ENCODE measurements at places on chromosomes 2 and 18.

- no peak overlapping the region for H3K4me3 ChIP-seq
- no peak overlapping the region for H3K27ac ChIP-seq
- H3K27me3 ChIP-seq = no peaks in the 10 kb centered on the region
These were observed 91.1 kb upstream of the SKOR2 start for GRCh38 chr18:47342566-47342965.

GRCh38 chr2:26697425-26697824, 4.9 kb downstream of the KCNK3 start:
- no peak overlapping the region for H3K4me3 ChIP-seq
- H3K4me1 ChIP-seq = peaks cover 4% of the 10 kb centered on the region
- DNase-seq = no peak
- H3K27me3 ChIP-seq = peaks cover 24% of the 10 kb centered on the region

DNA sequence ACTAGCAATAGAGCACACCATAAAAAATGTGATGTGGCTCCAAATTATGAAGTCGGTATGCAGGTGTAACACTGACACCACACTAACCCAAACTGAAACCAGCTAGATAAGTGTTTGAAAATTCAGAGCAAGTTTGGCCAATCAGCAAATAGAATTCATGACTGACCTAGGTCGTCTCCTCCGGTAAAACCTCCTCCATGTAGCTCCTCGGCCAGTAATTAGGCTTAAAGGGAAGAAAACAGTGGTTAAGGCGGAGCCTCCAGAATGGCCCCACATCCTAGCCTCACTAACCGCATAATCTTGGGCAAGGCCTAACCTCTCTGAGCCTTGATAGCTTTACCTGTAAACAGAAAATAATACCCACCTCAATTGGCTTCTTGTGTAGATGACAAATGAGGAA, 30.1 kb downstream of the C1D start:
- no peaks in the 10 kb centered on the region for H3K4me1 ChIP-seq
- no peaks in the 10 kb centered on the region for H3K36me3 ChIP-seq
- no peak overlapping the region for H3K27ac ChIP-seq
- H3K4me3 ChIP-seq = no peak overlapping the region
- no peaks in the 10 kb centered on the region for H3K27me3 ChIP-seq
- DNase-seq = no peak

DNA sequence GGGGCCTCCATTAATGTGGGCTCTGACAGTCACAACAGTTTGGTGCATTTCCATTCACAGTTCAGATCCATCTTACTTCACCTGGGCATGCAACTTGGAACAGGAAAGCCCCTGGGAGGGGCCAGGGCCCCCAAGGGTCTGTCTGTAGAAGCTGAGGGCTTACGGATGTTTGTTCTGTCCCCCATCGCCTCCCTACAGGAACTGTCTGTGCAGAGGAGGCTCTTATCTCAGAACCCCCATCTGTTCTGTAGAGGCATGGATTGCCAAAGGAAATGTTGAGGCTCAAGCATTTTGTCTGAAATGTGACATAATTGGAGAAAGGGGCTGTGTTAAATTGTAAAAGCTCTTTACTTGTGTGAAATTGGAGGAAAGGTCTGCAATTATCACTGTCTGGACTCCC, 334.3 kb downstream of the CLIP4 start:
- H3K4me1 ChIP-seq = 0 out of 2 replicates have a peak, but pooled peaks cover 3% of the 10 kb centered on the region
- H3K36me3 ChIP-seq = no peaks in the 10 kb centered on the region
- H3K27ac ChIP-seq = no peak overlapping the region
- no peaks in the 10 kb centered on the region for H3K27me3 ChIP-seq
- DNase-seq = no peak

GRCh38 chr2:120844070-120844738, 108.5 kb downstream of the GLI2 start:
- H3K4me1 ChIP-seq = peaks cover 3% of the 10 kb centered on the region
- H3K27me3 ChIP-seq = no peaks in the 10 kb centered on the region
- H3K4me3 ChIP-seq = no peak overlapping the region
- DNase-seq = no peak

DNA sequence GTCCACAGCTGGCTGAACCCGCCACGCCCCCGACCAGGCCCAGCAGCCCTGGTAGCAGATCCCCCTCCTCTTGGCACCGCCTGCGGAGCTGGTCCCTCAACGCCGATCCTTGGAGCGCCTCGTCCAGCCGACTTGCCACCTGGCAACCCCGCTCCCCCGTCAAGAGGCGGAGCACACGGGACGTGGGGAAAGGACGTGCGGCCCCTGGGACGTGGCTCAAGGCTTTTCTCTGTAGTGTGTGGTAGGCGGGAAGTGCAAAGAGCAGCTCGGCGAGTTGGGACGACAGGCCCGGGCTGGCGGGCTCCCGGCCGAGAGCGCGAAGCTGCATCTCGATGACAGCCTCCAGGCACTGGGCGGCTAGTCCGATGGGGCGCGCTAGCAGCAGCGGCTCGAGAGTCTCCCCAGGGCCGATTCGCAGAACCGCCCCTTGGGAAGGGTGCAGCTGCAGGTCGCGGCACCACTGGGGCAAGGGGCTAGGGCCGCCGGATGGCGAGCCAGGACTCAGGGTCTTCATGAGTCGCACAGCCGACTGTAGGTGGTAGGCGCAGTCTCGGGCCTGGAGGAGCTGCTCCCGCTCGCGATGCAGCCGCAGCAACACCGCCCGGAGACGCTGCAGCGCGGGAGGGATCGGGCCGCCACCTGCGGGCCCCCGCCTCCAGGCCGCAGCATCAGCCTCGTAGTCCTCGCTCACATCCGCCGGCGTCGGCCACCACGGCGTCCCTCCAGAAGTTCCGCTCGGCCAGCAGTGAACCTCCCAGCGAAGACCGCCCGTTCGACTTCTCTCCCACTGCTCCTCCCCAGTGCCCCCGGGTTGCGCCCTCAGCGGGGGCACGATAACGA, 617 bp downstream of the CCDC142 start:
- no peaks in the 10 kb centered on the region for H3K27me3 ChIP-seq
- H3K4me1 ChIP-seq = peaks cover 6% of the 10 kb centered on the region
- DNase-seq = no peak
- H3K36me3 ChIP-seq = no peaks in the 10 kb centered on the region
- H3K4me3 ChIP-seq = peak overlapping the region; percentile 58

GRCh38 chr2:133092571-133092970, 422.6 kb upstream of the LYPD1 start:
- no peaks in the 10 kb centered on the region for H3K27me3 ChIP-seq
- no peaks in the 10 kb centered on the region for H3K4me1 ChIP-seq
- DNase-seq = no peak
- no peak overlapping the region for H3K4me3 ChIP-seq
- no peaks in the 10 kb centered on the region for H3K36me3 ChIP-seq
- H3K27ac ChIP-seq = no peak overlapping the region

DNA sequence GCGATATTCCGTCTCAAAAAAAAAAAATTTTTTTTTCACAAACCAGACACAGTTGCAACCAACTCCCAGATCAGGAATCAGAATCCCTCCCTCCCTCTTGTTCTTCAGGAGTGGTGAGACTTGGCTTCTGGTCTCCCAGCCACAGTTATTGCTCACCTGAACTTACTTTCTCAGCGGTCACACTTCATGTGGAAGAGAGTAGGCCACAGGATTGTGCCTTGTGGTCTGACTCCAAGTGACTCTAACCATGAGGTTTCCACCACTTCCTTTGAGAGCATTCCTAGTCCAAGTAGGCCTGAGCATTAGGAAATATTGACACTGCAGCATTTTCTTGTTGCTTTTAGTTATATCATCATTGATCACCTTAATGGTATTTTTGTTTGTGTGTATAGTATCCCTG, 12.1 kb downstream of the FMNL2 start:
- DNase-seq = no peak
- H3K27ac ChIP-seq = no peak overlapping the region
- H3K4me1 ChIP-seq = no peaks in the 10 kb centered on the region
- no peak overlapping the region for H3K4me3 ChIP-seq
